ENCODE measurements at places on chromosomes 1 and 21. TPM values are rescaled to one million over a fixed set of nuclear protein-coding genes. Genes with fewer than 3 reads are reported as not detected.

DNA sequence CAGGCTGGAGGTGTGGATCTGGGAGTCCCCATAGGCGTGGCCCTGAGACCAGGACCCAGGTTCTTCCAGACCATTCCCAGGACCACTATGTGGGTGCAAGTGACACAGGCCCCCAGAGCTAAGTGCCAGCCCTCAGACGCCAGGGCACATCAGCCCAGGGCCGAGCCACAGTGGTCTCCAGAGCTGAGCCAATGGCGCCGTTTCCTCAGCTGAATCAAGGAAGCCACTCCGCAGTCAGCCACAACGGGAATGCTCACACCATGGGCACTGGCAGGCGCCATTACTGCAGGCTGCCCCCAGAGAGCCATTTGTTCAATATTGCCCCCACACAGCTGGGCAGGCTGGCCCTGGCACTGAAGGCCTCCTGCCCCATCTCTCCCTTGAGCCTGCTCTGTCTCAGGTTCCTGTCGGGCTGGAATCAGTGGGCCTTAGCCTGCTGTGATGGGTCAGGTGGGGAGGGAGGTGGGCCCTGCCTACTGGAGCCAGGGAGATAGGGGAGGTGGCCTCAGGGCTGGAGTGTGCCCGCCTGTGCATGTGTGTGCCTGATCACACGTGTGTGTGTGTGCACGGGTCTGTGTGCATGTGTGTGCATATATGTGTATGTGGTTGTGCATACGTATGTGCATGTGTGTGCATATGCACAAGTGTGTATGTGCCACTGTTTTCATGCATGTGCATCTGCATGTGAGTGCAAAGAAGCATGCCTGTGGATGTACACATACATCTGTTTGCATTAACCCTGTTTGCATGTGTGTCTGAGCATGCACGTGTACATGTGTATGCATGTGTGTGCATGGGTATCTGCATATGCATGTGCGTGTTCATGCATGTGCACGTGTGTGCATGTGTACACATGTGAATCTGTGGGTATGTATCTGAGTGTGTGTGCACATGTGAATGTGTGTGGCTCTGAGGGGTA lies 6.1 kb downstream of the GJC2 start:
- DNase-seq: peak; percentile 36

GRCh38 chr1:225815526-225816178 lies 5.7 kb downstream of the EPHX1 start:
- no peak for DNase-seq

DNA sequence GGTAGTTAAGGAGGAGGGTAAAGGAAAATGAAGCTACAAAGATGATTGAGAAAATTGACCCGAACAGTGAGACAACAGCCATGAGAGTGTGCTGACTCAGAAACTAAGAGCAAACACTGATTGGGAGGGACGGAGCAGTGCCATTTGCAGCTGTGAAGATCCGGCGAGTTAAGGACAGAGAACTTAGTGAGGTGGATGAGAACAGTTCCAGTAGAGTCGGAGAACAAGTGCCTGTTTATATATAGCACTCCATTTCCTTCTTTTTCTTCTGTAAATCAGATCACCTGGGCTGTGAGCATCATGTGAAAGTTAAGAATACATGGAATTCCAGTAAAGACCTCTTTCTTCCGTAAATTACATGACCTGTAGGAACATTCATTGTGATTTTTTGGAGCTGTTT lies 145.7 kb downstream of the KCNK2 start:
- no peak for DNase-seq

DNA sequence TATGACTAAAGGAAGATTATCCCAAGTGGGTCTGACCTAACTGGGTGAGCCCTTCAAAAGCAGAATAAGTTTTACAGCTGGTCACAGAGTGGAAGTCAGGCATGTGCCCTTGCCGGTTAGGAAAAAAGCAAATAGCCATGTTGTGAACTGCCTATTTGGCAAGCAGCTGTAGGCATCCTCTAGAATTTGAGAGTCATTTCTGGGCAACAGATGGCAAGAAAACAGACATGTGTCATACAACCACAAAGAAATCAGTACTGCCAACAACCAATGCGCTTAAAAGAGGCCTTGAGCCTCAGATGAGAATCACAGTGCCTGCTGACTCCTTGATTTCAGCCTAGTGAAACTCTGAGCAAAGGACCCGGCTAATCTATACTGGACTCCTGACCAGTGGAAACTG lies 26.8 kb downstream of the LRRC53 start:
- DNase-seq: no peak

GRCh38 chr1:222247081-222247480 lies 300.8 kb downstream of the HHIPL2 start:
- DNase-seq: no peak

DNA sequence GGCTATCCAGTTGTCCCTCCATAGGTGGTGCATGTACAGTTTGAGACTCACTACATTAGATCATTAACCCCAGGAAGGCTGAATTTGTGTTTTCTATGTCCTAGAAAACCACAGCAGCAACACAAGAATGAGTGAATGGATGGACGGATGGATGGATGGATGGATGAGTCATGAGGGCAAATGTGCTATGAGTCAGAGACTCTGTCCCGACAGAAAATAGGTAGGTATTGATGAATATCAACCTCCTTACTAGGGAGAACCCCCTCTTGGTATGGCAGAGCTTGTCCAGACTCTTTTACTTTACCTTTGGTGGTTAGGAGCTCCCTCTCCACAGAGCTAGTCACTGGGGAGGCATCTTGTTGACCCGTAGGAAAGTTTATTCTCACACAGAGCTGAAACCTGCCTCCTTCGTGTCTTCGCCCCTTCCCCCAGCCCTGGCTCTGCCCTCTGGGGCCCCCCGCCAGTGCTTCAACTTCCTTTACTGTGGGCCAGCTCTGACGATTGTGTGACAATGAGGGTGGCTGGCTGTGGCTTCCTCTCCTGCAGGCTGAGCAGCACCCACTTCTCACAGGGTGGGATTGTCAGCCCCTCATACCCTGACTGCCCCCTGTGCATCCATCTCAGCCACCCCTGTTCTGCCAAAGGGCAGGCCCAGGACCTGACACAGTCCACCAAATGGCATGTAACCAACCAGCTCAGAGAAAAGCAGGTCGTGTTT lies 145.2 kb downstream of the FOXD2 start:
- no peak for DNase-seq

- peak; percentile 27 for DNase-seq
These were observed 17.8 kb downstream of the CASZ1 start for GRCh38 chr1:10778640-10779039.

- DNase-seq: no peak
These were observed 1.6 kb upstream of the NKAIN1 start for GRCh38 chr1:31241321-31241720.

DNA sequence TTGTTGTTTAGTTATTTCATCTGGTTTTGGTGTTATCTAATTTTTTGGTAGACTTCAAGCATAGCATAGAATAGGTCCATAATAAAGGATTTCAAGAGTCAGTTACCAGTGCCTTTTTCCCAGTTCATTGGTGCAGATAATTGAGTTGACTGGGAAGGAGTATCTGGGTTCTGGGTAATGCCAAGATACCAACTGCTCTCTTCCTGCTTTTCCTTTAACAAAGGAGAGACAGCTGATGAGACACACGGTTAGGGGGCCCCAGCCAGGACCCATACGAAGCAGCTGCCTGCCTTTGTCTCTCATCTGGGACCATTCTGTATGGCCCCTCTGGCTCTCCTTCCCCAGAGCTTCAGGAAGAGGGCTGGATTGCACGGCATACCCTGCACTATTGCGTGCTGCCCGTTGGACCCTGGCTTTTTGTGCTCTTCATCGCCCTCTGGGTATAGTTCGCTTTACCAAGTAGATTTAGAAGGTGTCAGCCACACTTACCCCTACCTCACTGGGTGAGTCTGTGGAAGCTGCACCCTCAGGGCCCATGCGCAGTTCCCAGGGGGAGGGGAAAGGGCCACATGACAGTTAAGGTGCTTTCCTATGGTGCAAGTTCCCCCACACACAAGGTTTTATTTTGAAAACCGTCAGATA lies 7.0 kb downstream of the NAV1 start:
- DNase-seq: no peak

- no peak for DNase-seq
These were observed 51.6 kb downstream of the PDE4B start for GRCh38 chr1:65844296-65844695.

DNA sequence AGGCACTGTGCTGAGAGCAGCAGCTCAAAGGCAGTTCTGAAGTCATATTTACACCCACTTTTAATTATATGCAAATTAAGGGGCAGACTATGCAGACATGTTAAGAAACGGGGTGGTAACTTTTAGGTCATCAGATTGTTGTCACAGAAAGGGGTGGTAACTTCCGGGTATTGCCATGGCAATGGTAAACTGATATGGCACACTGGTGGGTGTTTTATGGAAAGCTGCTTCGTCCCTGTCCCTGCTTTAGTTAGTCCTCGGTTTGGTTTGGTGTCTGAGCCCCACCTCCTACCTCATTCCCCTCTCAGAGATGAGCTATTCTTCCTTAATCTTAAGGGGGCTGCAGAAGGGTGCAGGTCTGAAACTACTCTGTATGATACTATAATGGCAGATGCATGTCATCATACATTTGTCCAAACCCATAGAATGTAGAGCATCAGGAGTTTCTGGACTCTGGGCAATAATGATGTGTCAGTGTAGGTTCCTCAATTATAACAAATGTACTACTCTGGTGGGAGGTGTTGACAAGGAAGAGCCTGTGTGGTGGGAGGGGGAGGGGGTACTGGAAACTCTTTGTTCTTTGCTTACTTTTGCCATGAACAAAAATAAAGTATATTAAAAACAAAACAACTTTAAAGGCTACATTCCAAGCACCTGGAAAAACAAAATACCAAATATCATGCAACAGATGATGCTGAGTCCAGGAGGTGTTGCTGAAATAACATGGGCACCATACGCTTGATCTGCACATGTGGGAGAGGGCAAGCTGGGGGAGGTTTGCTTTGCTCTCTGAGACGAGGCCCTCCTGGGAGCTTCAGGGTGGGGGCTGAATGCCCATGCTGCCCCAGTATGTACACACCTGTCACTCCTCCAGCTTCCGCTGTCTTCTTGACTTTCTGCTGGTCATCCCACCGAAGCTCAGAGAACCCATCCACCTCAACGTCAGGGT lies 6.3 kb downstream of the PARP1 start:
- no peak for DNase-seq

DNA sequence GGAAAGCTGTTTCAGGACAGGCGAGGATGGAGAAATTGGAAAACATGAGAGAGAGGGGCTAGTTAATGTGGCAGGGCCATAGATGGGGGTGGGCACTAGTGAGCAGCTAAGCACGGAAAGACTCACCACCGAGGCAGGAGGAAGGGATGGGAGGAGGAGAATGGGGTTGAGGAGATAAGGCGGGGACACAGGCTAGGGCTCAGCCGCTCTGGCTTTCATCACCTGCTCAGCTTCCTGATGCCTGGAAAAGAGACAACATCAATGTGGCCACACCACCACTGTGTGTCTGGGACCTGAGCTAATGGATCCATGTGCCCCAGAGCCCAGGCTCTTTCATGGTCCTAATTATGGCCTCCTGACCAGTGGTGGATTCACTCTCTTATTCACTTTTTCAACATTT lies 27.6 kb downstream of the PMVK start:
- no peak for DNase-seq

DNA sequence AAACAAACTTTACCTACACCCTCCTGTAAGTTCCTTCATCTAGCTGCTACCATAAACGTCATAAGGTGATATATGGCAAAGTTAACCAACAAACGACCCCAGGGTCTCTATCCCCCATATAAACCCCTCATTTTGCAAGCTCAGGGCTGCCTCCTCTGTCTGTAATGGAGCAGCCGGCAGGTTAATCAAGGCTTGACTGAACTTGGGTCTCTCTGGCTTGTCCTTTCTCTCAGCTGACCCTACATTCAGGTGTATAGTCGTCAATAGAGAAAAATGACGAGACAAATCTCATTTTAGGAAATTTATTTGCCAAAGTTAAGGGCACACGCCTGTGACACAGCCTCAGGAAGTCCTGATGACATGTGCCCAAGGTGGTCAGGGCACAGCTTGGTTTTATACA lies 67.4 kb downstream of the WDR4 start:
- no peak for DNase-seq

DNA sequence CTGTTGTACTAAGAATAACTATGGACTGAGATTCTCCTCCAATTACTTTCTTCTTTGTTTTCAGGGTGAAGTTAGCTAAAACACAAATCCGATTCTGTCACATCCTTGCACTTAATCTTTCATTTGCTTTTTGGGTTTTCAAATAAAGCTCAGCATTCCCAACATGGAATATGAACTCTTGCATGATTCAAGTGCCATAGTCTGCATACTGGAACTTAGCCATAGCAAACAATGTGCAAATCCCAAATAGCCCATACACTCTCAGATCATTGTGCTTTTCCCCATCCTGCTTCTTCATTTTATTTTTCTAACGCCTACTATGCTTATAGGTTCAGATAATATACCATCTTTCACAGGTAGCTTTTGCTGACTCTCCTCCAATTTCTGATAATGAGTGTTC lies 455.8 kb upstream of the PRMT6 start:
- no peak for DNase-seq

DNA sequence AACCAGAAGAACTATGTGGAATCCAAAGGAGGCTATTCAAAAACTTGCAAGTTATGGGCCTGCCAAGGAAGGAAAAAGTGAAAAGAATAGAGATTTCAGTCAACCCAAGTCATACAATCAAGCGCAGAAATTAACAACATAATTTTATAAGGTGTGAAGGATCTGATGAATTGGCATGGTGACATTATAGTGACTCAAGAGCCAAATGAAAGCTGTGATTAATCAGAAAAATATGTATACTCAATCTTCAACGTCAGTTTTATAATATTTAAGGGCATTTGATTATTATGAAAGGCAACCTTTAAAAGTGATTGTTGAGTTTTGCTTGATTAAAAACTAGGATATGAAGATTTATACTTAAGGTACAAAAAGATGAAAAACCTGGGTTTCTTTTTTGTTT lies 37.8 kb upstream of the THEM4 start:
- DNase-seq: no peak

GRCh38 chr1:161091093-161091492 lies 1.7 kb upstream of the NECTIN4 start:
- no peak for DNase-seq

DNA sequence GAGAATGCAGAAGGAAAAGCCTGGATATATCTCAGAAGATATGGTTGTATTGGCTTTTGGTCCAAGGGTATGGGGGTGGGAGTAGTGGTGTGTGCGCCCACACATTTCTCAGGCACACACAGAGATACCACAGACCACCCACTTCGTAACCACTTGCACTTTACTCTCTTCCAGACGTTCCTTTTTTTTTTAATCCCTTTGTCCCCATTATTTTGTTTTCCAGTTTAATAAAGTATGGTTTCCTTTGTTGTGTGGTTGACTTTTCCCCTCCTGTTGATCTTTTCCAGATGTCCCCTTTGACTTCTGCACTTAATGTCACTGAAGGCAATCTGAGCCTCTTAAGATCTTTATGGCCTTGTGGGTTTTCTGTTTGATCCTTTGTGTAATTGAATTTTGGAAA lies 10.5 kb upstream of the TARS2 start:
- no peak for DNase-seq

- DNase-seq: no peak
These were observed 2.2 kb downstream of the VAMP4 start for GRCh38 chr1:171739656-171740055.

CFHR1 gene
- 0.74 TPM for total RNA-seq

CASQ2 gene
- total RNA-seq: 3.3 TPM

PTGS2 gene
- 15.5 TPM for total RNA-seq

SETDB1 gene
- 47.5 TPM for total RNA-seq

SPATA45 gene
- total RNA-seq: not detected

SAMD13 gene
- 2.2 TPM for total RNA-seq

LEFTY2 gene
- total RNA-seq: 1.2 TPM

RGS16 gene
- 14.6 TPM for total RNA-seq

Measured in lower lobe of right lung (tissue), 2 donors.